ENCODE measurements at places on chromosomes 4 and X. TPM values are rescaled to one million over a fixed set of nuclear protein-coding genes. Genes with fewer than 3 reads are reported as not detected.

QRFPR gene
- total RNA-seq, result 0.44 TPM

TKTL2 gene
- total RNA-seq, result not detected

SSX2 gene
- not detected for total RNA-seq

MAGEC3 gene
- total RNA-seq, result not detected

PTTG2 gene
- total RNA-seq, result not detected

PHOX2B gene
- total RNA-seq, result not detected

SNX12 gene
- total RNA-seq, result 62.3 TPM

PDCL2 gene
- total RNA-seq, result not detected

IL15 gene
- total RNA-seq, result 1.2 TPM

OCIAD2 gene
- 87.3 TPM for total RNA-seq

CXXC4 gene
- total RNA-seq, result not detected

TMPRSS11F gene
- not detected for total RNA-seq

PDHA1 gene
- total RNA-seq, result 54.8 TPM

HSFX2 gene
- 0.40 TPM for total RNA-seq

- DNase-seq, result peak; percentile 45
Measured at GRCh38 chr4:159206427-159206871, 103.6 kb downstream of the RAPGEF2 start.

GRCh38 chrX:40143001-40143400 is 45.2 kb upstream of the BCOR start:
- DNase-seq, result peak; percentile 80

DNA sequence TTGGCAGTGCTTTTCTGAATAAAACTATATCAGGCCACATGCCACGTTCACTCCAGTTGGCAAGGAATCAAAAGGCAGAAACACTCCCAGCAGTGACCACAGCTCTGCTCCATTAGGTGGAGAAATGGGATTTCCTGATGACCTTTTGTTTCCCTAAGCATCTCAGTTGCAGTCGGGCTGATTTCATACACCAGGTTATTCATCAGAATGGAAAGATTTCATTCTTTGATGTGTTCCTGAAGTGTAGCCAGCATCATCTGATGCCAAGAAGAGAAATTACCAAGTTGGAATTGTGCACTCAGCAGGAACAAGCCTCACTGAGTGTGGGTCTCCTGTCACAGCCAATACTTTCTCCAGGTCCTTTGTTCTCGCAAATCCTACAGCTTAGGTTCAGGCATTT is 193.7 kb downstream of the SPATA18 start:
- DNase-seq, result peak; percentile 64

DNA sequence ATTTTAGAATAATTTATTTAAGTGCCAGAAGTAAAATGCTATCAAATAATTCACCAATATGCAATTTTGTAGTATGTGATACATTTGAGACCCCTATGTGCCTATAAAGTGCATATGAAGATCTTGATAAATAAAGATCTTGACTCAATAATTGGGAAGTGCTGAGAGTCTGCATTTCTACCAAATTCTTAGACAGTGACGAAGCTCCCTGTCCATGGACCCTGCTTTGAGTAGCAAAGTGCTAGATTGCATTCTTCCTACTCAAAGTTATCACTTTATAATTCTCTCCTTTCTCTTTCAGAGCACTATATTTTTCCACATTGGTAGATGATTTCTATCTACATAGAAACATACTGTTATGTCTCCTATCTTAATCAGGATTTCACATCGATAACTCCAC is 1393.9 kb downstream of the ARAP2 start:
- DNase-seq, result no peak

DNA sequence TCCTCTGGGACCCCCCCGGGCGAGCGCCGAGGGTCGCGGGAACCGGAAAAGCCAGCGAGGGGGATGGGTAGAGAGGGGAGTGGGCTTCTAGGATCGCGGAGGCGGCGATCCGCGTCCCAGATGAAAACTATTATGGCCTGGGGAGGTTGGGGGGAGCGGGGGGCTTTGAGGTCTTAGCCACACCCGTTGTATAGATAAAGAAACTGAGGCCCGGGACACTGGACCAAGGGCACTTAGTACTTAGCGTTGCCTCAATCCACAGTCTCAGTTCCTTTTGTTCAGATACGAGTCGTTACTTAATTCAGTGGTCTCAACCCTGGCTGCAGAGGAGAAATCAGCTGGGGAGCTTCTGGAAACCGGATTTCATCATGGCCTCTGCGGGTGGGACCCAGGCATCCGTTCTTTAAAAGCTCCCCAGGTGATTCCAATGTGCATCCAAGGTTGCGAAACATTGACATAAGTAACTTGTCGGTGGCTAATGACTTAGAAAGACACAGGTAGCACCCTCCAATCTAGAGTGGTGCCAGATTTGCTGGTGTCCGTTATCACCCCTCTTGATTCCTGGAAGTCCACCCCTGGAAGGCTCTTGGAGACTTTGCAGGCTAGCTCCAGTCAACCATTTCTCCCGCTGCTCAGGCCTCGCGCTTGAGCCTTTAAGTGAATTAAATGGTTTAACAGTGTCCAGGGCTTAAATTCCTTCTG is 90.7 kb downstream of the GEMIN8 start:
- DNase-seq, result no peak

GRCh38 chrX:140343226-140343868 is 161.5 kb downstream of the SOX3 start:
- peak; percentile 11 for DNase-seq

DNA sequence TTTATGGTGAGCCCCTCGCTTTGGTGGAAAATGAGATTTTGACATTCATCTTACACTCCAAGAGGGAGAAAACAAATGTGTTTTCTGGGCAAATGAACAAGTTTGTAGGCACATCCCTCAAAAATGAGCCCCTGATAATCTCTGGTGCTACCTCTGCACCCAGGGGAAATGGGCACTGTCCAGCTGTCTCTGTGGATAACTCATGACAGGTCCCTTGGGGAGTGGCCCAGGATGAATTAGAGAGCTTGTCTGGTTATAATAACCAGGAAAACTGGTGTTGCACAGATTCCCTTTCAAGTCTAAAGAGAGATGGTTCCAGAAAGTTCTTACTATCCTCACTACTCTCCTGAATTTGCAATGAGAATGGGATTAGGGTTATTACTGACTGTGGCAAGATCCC is 7.5 kb downstream of the RASL11B start:
- DNase-seq, result no peak

DNA sequence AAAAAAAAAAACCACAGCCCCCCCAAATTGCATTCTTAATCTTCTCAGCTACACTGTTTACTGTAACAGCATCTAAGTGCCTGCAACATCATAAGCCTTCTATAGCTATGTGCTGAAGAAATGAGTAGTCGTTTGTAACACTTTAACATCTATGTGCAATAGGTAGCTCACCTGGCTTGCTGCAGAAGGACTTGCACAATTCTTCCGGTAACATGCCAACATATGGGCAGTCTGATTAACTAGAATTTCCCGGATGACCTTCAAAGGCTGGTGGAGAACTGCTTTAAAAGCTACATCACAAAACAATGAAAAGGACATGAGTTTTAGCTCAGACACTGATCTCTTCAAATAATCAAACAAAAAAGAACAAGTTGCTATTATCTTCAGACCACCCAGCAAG is 52.9 kb downstream of the METTL14 start:
- no peak for DNase-seq

DNA sequence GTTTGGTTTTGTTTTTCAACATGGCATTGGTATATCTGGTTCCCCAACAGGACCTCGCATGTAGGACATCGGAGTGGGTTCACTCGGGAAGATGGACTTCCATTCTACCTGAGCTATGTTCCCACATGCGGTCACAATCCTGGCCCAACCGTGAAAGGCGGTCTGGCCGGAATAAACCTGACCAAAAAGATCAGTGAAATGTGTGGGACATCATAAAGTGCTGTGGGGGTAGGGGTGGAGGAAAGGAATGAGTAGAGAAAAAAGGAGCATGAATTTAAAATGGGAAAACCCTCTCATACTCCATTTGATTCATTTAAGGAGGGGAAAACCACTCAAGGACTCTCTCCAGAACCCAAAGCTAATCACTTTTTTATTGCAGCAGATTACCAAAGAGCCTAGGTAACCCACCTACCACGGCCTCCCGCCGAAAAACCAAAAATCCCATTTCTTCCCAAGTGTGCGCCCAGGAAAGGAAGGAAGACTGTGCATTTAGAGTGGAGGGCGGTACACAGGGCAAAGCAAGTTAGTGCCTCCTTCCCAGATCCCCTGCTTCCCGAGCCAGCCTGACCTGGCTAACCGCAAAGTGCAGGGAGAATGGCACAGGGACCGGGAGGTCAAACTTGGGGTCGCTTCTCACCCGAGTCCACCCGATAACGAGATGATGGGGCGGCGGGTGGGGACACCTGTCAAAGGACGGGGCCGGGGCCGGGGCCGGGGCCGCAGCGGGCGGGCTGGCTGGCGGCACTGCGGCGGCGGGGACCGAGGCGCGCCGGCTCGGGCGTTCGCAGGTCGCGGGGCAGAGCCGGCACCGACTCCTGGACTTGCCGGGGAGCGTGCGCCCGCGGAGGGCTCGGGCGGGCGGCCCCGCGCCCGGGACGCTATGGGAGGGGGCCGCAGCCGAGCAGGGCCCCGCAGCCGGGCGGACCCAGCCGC is 669 bp downstream of the TMEM150C start:
- DNase-seq, result no peak

DNA sequence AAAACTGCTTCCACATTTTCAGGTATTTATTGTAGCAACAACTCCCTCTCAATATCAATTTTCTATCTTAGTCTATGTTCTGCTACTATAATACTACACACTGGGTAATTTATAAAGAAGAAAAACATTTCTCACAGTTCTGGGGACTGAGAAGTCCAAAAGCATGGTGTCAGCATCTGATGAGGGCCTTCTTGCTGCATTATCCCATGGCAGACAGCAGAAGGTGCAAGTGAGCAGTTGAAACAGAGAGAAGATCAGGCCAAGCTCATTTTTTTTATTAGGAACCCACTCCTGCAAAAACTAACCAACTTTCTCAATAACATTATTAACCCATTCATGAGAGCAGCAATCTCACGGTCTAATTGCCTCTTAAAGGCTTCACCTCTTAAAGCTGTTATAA is 376.0 kb downstream of the RAB28 start:
- no peak for DNase-seq

- DNase-seq, result no peak
Measured at GRCh38 chr4:126957556-126957955, 675.2 kb upstream of the INTU start.

DNA sequence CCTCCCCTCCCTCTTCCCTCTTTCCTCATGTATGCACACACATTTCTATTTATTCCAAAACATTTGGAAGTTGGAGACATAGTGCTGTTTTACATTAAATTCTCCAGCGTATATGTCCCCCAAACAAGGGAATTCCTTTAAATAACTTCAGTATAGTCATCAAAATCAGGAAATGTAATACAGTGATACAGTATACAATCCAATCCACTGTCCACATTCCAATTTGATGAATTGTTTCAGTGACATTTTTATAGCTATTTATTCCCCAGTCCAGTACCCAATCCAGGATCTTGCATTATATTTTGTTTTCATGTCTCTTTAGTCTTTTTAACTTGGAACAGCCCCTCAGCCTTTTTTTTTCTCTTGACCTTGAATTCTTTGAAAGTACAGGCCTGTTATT is 233.0 kb downstream of the DKK2 start:
- DNase-seq, result no peak

DNA sequence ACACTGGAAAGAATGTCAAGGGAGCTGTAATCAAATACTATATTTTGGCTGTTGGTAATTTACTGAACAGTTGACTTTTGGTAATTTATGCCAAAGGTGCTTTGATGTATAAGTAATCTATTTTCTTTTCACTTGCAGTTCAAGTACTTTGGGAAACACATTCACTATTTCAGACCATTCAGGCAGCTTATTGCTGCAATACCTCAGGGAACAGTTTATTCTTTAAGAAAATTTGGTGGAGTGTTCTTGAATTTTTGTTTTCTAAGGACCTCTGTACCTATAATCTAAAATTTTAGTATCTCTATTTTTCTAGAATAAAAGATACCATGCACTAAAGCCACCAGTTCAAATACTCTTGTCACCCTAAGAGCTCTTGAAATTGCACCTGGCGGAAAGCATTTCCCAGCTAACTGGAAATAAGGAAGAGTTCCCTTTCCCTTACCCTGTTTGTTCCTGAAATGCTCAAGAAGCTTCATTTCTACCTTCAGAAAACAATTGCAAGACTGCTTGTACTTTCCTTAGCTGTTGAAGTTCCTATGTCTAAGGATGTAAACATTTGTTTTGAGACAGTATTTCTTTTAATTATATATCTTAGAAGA is 633.5 kb upstream of the FAT1 start:
- no peak for DNase-seq

GRCh38 chrX:132648895-132649294 is 160.1 kb upstream of the MBNL3 start:
- DNase-seq, result no peak

DNA sequence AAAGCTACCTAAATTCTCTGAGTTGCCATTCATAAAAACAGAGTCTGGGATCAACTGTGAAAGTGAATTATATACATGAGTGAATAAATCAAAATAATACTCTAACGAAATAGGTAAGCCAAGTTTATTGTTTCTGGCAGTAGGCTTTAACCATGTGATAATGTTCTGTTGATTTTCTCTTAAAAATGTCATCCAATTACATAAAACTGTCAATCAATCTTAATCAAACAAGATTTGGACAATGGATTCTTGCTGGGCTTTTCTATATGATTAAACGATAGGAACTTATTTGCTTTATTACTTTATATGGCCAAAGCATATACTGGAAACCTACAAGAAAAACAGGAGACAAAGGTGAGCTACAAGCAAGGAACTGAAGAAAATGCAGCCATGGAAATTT is 148.8 kb downstream of the INPP4B start:
- no peak for DNase-seq

- DNase-seq, result no peak
Measured at GRCh38 chr4:169017971-169018370, 7.9 kb upstream of the CBR4 start.
